ENCODE measurements at places on chromosomes 13 and 19.

DNA sequence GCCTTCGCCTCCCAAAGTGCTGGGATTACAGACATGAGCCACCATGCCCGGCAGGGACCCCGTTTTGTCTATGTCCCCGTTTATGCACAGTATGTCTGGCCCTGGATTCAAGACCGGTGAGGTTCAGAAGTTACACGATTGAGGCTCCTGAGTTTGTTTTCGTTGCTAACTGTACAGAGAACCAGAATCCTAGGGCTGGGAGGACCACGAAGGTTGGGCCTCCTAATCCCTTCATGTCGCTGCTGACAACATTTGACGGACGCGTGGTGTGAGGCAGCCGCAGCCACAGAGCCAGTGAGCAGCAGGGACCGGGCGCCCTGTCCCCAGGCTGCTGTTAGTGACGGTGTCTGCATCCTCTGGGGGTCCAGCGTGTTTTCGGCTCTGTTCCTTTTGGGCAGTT is 91.4 kb downstream of the ATP11A start:
- DNase-seq, result no peak

GRCh38 chr19:1304197-1304924 is 18.7 kb downstream of the EFNA2 start:
- no peak for DNase-seq

GRCh38 chr13:110942248-110942981 is 27.5 kb upstream of the ANKRD10 start:
- DNase-seq, result no peak

DNA sequence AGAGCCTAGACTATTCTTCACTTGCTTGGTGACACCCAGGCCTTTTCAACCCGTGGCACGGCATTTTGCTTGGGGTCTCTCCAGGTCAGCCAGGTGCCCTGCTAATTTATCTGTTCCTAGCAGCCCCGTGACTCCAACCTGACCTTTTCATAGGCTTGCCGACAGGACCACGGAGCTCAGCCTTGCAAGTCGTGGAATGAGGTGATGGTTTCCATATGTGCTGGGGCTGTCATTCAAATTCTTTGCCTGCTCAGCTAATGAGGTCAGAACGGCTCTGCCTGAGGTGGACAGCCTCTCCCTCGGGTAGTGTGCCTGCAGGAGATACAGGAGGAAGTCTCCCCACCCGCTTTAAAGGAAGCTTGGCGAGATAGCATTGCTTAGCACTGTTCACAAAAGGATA is 61.0 kb downstream of the SHISA2 start:
- DNase-seq, result no peak

- no peak for DNase-seq
Observed at GRCh38 chr13:75312884-75313520, 169.0 kb downstream of the TBC1D4 start.

- no peak for DNase-seq
Observed at GRCh38 chr19:40410030-40410389, 3.2 kb downstream of the PRX start.

GRCh38 chr19:49799798-49800376 is 13.2 kb downstream of the FUZ start:
- DNase-seq, result no peak

- no peak for DNase-seq
Observed at GRCh38 chr13:102679449-102680132, 15.3 kb downstream of the METTL21C start.
